ENCODE measurements at places on chromosomes 1 and 21.
A peak's percentile ranks its signal among the peaks of the same experiment; 100 is the strongest.

- no peak for DNase-seq
Measured at GRCh38 chr21:34997294-34997693, 51.8 kb downstream of the RUNX1 start.

DNA sequence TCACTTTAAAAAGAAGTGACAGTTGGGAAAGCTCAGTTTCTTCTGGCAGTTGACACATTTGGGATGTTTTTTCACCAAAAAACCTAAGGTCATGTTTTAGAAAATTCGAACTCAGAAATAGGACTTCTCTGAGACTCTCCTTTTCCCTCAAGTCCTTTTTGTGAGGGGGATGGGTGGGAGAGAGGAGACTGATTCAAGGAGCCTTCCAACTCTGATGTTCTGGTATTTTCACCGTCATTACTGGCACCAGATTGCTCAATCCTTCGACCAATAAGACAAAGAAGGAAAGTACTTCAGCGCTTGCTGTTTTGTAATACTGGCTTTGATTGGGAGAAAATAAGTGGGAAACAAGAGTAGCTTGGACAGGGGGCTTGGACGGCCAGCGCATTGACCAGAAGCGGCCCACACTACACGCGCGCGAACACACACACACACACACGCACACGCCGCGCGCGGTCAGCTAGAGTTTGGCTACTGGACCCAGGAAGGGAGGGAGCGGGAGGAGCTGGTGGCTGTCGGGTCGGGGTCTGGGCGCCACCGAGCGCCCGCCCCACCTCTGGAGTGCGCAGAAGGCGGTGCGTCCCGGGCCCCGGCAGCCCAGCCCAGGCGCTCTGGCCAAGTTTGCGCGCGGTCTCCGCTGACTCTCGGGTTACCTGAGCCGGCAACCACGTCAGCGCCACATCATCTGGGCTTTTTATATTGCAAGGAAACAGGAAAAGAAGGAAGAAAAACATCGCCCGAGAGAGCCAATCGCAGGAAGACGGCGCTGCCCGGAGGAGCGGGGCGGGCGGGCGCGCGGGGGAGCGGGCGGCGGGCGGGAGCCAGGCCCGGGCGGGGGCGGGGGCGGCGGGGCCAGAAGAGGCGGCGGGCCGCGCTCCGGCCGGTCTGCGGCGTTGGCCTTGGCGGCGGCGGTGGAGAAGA, at the start of gene KCNK1:
TSS of gene KCNK1 (plus strand) at position 855 of the 921 bp plus-strand sequence. CDS start at position 921, 66 bp downstream.
- no peak for DNase-seq

- no peak for DNase-seq
Measured at GRCh38 chr1:225653463-225654276, 747 bp upstream of the ENAH start.

GRCh38 chr1:214372092-214372491, 91.1 kb downstream of the SMYD2 start:
- no peak for DNase-seq

GRCh38 chr21:44716984-44717383, 5.6 kb upstream of the TSPEAR start:
- no peak for DNase-seq

DNA sequence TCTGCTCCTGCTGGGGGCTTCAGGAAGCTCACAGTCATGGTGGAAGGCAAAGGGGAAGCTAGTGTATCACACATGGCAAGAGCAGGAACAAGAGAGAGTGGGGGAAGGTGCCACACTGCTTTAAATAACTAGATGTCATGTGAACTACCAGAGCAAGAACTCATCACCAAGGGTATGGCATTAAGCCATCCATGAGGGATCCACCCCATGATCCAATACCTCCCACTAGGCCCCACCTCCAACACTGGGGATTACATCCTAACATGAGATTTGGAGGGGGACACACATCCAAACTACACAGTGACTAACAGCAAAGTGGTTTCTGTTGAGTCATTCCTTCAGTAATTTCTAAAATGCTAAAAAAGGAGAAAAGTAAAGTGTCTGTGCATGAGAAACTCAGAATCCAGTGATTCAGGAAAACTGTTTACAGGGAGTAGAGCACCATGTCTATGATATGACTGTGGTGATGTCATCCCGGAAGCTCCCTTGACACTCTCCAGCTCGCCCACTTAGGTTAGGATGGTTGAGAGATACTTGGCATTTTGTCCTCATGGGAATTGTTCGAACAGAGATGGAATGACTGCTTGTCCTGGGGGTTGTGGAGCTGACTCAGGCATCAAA, 50.3 kb downstream of the CHD1L start:
- DNase-seq: no peak

DNA sequence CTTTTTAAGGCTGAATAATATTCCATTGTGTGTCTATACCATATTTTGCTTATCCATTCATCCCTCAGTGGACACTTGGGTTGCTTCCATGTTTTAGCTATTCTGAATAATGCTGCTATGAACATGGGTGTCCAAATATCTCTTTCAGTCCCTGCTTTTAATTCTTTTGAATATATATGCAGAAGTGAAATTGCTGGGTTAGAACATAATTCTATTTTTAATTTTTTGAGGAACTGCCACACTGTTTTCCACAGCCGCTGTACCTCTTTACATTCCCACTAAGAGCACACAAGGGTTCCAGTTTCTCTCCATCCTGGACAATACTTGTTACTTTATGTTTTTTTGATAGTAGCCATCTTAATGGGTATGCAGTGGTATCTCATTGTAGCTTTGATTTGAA, 65.6 kb downstream of the RIMS3 start:
- DNase-seq: no peak

DNA sequence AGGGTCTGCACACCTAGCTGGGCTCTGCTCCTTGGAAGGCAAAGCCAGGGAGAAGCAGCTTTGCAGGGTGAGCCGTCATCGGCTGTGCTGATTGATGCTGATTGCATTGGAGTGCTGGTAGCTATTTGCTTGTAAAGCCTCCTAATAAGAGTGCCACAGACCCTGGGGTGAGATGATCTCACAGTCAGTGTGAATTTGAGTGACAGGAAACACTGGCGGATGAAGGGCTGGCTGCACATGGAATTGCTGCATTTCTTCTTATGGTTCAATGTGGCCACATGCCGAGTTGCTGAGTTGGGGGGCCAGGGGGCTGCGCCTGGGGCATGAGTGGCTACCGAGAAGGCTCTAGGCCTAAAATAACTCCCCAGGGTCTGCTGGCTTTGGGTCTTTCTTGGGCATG, 138.2 kb upstream of the CACNA1E start:
- no peak for DNase-seq

- DNase-seq: no peak
Measured at GRCh38 chr1:42757892-42758275, 8.9 kb downstream of the P3H1 start.

DNA sequence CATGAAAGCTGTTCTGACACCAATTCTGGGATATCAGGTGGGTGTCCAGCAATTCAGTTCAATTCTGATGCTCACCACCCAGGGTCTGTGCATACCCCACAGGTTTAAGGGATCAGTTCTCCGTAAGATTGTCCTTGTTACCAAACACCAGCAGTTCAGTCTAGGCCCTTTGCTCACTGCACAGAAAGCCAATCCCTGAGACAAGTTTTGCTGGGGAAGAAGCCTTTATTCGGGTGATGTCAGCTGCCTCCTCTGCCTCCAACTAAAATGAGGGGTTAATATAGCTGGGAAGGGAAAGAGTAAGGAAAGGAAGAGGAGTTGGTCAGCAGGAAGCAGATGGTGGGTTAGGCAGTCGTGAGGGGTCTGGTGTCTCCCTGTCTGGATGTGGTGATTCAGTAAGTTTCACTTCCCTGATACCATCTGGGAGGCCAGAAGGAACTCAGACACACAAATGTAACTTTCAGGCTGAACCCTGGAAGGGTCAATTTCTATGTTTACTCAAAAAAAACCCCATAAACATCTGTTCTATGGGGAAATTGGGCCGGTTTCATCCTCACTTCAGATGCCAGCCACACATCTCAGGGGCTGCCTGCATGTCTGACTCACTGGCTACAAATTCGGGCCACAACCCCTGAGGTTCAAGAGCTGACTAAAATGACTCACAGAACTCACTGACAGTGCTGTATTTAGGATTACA, 83.3 kb upstream of the PGBD5 start:
- no peak for DNase-seq

- DNase-seq: no peak
Measured at GRCh38 chr1:198186916-198187580, 30.2 kb downstream of the NEK7 start.

DNA sequence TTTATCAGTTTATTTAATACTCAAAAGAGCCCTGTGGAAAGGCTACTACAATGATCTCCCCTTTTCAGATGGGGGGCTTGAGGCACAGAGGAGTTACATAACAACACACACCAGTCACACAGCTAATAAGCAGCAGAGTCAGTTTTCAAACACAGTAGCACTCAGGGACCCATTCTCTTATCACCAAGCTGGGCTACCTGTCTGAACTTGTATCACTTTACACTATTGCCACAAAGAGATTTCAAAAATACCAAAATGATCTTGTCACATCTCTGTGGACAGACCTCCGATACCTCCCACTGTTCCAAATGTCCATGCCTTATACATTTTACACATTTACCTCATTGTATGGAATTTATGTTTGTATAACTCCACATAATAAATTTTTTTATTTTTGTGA, 134.6 kb downstream of the TPR start:
- no peak for DNase-seq

DNA sequence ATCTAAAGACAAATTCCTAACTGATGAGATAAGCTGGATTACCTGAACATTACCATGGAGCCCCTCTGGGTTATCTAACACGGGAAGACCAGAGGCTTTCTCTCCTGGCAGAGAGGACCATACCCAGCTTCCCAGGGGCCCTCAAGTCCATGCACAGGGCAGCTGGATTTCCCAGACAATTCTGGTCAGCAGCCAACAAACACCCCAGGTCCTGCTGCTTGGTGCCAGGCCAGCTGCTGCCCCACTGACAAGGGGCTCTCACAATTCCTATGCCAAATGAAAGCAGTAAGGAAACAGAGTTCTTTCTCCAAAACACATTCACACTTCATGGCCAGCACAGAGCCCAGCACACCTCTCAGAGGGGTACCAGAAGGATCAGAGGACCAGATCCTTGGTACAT, 114.2 kb downstream of the HLCS start:
- DNase-seq: no peak

DNA sequence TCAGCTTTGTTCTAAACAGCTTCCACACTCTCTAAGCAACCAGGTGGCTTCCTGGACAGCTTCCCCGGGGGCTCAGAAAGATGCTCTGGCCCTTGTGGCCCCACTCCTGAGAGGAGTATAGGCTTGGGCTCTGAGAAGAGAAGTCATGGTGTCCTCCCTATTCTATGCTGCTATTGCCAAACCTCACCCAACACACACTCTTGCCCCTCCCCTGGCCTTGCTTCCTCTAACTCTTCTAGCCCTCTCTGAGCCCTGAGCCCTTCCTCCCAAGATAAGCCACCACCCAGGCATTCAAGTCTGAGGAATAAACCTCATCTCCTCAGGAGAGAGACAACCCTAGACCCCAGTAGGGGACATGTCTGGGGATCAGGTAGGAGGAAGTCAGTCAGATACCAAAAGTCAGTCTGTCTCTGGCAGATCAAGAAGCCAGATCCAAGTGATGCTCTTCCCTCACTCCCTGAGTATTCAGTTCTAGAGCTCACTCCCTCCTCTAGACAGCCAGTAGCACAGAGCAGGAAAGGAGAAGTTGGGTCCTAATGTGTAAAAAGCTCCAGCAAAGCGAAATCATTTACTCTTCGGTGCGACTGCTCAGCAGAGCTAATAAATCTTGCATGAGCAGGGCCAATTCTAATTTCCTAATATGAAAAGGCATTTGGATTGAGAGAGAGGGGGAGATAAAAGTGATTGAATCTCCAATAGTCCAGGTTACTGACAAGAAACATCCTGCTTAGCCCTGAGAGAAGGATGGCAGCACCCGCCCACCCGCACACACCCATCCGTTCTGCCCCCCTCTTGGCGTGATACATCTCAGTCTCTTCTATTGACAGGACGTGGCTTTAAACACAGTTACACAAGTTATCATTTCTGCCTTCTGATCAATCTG, 50.5 kb downstream of the DMAP1 start:
- peak; percentile 7 for DNase-seq

DNA sequence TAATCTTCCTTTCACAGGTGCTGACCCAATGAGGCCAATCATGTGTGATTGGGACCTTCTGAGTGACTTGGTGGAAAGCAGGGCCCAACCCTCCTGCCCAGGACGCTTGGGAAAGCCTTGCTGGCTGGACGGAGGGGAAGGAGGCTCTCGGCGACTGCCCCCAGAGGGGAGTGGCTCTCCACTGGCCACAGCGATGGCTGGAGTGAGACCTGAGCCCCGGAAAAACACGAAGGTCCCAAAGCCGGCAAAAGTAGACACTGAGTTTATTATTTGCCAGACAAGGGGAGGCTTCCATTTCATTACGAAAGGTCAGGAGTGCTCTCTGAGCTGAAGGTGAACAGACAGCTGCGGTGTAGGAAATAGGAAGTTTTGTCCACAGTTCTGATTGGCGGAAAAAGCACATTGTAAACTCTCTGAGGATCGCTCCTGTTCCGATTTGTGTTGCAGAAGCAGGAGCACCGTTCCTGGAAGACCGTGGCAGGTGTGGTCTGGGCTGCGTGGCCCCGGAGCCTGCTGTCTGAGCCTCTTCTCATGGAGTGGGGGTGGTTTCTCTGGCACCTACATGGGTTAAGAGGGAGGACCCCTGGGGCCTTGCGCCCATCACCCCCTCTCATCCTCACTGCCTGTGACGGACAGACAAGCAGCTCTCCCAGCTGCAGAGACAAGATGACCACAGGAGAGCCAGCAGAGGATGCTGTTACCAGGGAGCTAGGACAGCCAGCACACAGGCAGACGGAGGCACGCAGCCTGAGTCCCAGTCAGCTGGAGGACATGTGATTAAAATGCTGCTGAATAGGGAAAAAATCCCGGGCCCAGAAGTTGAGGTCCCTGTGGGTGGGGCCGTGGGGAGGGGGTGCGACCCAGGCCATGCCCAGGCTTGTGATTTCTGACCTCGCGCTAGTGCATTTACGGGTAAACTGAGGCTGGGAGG, 41.5 kb downstream of the KRTAP10-1 start:
- DNase-seq: no peak

GRCh38 chr1:8077602-8078001, 51.5 kb upstream of the ERRFI1 start:
- no peak for DNase-seq

- DNase-seq: no peak
Measured at GRCh38 chr1:178939338-178940067, 68.6 kb upstream of the ANGPTL1 start.

DNA sequence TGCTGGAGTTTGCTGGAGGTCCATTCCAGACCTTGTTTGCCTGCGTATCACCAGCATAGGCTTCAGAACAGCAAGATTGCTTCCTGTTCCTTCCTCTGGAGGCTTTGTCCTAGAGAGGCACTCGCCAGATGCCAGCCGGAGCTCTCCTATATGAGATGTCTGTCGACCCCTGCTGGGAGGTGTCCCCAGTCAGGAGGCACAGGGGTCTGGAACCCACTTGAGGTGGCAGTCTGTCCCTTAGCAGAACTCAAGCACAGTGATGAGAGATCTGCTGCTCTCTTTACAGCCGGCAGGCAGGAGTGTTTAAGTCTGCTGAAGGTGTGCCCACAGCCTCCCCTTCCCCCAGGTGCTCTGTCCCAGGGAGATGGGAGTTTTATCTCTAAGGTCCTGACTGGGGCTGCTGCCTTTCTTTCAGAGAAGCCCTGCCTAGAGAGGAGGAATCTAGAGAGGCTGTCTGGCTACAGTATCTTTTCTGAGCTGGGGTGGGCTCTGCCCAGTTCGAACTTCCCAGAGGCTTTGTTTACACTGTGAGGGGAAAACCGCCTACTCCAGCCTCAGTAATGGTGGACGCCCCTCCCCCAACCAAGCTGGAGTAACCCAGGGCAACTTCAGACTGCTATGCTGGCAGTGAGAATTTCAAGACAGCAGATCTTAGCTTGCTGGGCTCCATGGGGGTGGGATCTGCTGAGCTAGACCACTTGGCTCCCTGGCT, 205.0 kb downstream of the GPR52 start:
- no peak for DNase-seq

GRCh38 chr1:53305650-53306049, 22.2 kb downstream of the LRP8 start:
- DNase-seq: no peak

Data from AML-193 (cell line).